Progenitor cell of endocrine pancreas (in vitro differentiated cells): ENCODE measurements at places on chromosomes 5 and 9.

- no peak overlapping the region for H3K4me3 ChIP-seq
- no peaks in the 10 kb centered on the region for H3K4me1 ChIP-seq
- no peak for DNase-seq
- no peak overlapping the region for H3K27ac ChIP-seq
- peaks cover 14% of the 10 kb centered on the region for H3K36me3 ChIP-seq
Measured at GRCh38 chr9:137350696-137351584, 48.9 kb upstream of the NRARP start.

GRCh38 chr5:72613515-72613914, 106.3 kb upstream of the ZNF366 start:
- H3K36me3 ChIP-seq = no peaks in the 10 kb centered on the region
- H3K27ac ChIP-seq = no peak overlapping the region
- no peak overlapping the region for H3K4me3 ChIP-seq
- no peaks in the 10 kb centered on the region for H3K4me1 ChIP-seq
- DNase-seq = no peak

- H3K27me3 ChIP-seq = no peaks in the 10 kb centered on the region
- H3K4me3 ChIP-seq = no peak overlapping the region
- DNase-seq = no peak
- H3K36me3 ChIP-seq = no peaks in the 10 kb centered on the region
Measured at GRCh38 chr5:123810253-123810652, 298.3 kb downstream of the CSNK1G3 start.

DNA sequence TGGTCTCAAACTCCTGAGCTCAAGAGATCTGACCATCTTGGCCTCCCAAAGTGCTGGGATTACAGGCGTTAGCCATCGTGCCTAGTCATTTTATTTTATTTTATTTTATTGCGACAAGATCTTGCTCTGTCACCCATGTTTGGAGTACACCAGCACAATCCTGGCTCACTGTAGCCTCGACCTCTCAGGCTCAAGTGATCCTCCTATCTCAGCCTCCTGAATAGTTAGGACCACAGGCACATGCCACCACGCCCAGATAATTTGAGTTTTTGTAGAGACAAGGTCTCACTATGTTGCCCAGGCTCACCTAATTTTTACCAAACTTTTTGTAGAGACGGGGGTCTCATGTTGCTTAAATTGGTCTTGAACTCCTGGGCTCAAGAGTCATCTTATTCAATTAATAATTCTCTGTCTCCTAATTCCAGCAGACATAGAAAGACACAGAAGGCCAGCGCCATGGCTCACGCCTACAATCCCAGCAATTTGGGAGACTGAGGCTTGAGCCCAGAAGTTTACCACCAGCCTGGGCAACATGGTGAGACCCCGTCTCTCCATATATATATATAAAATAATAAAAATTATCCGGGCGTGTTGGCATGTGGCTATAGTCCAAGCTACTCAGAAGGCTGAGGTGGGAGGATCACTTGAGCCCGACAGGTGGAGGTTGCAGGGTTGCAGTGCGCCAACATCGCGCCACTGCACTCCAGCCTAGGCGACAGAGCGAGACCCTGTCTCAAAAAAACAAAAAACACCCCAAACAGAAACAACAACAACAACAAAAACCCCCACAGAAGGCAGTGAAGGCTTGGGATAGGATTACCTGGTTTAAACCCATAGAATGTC, 1.0 kb upstream of the UBAP1 start:
- peak overlapping the region; percentile 94 for H3K4me3 ChIP-seq
- H3K27me3 ChIP-seq = no peaks in the 10 kb centered on the region
- peaks cover 10% of the 10 kb centered on the region for H3K4me1 ChIP-seq
- H3K36me3 ChIP-seq = peaks cover 2% of the 10 kb centered on the region
- no peak for DNase-seq
- H3K27ac ChIP-seq = peak overlapping the region; percentile 97

DNA sequence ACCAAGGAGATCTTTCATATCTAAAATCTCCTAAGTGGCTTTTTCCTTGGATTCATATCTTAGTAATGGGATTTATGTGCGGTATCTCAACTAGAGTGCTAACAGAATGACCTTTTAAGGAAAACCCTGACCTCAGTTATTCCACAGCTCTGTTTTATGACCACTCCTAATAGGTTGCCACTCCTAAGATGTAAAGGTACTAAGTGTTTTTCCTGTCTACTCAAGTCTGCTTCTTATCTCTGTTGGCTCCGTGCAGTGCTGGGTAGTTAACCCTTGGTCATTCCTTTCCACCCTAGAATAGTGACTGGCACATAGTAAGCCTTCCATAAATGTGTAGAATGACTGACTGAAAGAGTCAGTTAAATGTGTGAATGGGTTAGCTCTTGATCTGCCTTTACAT, 161.4 kb downstream of the DOCK2 start:
- no peaks in the 10 kb centered on the region for H3K36me3 ChIP-seq
- H3K4me1 ChIP-seq = peaks cover 10% of the 10 kb centered on the region
- H3K27ac ChIP-seq = no peak overlapping the region
- no peak overlapping the region for H3K4me3 ChIP-seq
- H3K27me3 ChIP-seq = peaks cover 83% of the 10 kb centered on the region

DNA sequence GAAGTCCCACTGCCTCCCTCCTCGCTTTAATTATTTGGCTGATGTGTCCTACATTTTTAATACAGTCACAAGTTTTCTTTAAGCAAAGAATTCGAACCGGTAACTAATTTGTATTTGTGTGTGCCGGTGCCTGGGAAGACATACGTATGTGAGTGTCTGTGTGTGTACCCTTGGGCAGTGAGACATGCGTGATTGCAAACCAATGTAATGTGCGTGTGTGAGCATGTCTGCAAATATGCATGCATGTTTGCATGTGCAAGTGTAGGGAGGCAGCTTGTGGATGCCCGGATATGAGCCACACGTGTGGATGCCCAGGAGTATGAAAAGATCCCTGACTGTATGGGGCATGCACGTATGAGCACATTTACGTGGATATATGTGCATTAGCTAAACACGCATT, 44.4 kb upstream of the NEK6 start:
- H3K36me3 ChIP-seq = no peaks in the 10 kb centered on the region
- H3K27ac ChIP-seq = no peak overlapping the region
- H3K27me3 ChIP-seq = peaks cover 4% of the 10 kb centered on the region
- no peaks in the 10 kb centered on the region for H3K4me1 ChIP-seq
- no peak overlapping the region for H3K4me3 ChIP-seq
- DNase-seq = no peak

DNA sequence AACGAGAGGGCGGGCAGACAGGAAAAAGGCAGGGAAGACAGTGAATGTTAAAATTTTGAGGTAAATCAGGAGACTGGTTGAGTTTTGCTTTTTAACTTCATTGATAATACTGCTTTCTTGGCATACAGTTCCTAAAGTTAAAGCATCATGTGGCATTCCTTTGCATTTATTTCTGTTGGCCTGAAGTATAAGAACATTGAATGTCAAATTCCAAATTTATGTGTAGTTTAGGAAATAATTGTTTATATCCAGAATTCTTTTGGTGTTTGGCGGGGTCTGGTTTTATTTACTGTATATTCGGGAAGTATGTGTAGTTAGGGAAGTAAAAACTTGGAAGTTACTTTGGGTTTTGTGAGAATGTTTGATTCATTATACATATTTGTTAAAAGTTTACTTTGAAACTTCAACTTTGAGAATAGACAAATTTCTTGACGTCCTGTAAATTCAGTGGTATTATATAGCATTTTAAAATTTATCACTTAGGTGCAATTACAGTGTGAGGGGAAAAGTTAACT, 83.2 kb downstream of the PTPDC1 start:
- H3K4me1 ChIP-seq = peaks cover 26% of the 10 kb centered on the region
- DNase-seq = no peak
- H3K4me3 ChIP-seq = peak overlapping the region; percentile 95
- H3K27ac ChIP-seq = peak overlapping the region; percentile 98

GRCh38 chr5:139636207-139636792, 11.8 kb upstream of the CXXC5 start:
- peaks cover 45% of the 10 kb centered on the region for H3K4me1 ChIP-seq
- H3K36me3 ChIP-seq = no peaks in the 10 kb centered on the region
- no peak overlapping the region for H3K4me3 ChIP-seq
- peak overlapping the region; percentile 91 for H3K27ac ChIP-seq
- DNase-seq = no peak
